ENCODE measurements at places on chromosomes 6 and 20.

- DNase-seq: no peak
These were observed 448.0 kb downstream of the EYS start for GRCh38 chr6:65259059-65259458.

DNA sequence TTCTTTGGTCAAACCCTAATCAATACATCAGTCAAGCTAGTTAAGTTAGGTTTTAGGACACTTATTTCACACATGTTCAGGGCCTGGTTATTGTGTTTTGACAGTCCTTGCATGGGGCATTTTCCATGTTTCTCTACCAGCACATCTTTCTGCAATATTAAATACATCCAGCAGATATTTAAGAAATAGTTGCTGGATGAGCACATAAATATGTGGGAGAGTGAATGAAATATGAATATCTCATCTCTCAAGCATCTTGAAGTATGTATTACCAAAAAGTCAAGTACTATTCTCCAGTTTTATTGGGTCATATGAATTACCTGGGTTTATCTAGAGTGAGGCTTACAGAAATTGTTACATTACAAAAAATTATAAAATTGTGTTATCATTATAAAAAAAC lies 621.9 kb upstream of the GJE1 start:
- no peak for DNase-seq

- DNase-seq: no peak
These were observed 113.1 kb downstream of the SYNDIG1 start for GRCh38 chr20:24582373-24583168.

DNA sequence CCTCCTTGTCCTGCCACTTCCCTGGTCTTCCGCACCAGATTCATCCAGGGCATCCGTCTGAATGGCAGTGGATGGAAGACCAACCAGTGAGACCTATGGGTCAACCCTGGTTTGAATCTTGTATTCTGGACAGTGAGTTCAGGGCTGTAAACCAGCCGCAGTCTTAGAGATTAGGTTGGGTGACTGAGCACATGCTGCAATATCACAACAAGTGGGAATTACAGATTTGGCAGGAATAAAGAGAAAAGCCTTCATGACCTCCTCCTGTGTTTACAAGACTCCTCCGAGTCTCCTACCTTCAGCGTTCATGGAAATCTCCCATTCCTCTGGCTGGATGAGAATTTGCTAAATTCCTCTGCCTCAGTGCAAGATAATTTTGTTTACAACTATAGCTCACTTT lies 9.9 kb downstream of the ECI2 start:
- no peak for DNase-seq

- no peak for DNase-seq
These were observed 30.9 kb upstream of the TULP1 start for GRCh38 chr6:35543459-35544193.

- DNase-seq: no peak
These were observed 336.1 kb upstream of the POU3F2 start for GRCh38 chr6:98498144-98498775.

DNA sequence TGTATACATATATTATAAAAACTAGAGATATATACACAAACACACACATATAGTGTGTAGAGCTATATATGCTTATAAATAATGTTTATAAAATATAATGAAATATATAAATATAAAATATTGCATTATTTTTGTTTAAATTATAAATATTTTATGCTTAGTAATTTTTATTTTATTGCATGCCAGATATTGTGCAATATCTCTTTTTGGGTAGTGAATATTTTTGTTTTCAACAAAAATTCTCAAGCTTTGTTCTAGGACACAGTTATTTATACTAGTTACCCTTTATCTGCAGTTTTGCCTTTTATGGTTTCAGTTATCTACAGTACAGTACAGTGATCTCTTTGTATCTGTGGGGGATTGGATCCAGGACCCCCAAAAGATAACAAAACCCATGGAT lies 52.2 kb downstream of the PFDN4 start:
- no peak for DNase-seq

DNA sequence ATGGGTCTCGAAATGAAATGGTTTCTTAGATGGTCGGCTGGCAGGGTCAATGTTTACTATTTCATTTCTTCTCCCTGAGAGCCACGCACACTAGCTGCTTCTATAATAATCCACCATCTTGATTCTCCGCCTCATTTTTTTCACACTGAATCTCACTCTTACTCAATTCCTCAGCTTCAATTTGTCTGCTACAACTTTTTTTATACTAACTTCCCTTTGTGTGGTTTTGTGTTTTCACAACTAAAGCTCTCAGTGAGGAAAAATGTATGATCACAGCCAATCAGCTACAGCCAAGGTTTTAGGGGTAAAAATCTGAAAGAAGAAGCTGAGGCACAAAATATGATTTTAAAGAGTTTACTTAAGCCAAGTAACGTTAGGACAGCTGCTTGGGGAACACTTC lies 1309.4 kb downstream of the EPHA7 start:
- DNase-seq: no peak

DNA sequence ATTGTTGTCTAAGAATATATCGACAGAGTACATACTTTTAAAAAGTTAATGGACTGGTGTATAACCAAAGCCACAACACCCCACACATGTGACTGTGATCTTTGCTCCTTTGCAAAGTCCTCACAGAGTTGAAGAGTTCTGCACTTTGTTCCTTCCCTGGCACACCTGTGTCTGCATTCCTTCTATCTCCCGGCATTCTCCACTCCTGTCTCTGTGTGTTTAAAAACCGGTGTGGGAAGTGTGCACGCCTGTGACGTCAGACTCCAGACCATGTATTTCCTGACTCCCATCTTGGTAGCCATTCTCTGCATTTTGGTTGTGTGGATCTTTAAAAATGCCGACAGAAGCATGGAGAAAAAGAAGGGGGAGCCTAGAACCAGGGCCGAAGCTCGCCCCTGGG lies at the start of gene IYD:
TSS of gene IYD (plus strand) at position 251 of the 400 bp plus-strand sequence. CDS start at position 271, 20 bp downstream.
- no peak for DNase-seq

DNA sequence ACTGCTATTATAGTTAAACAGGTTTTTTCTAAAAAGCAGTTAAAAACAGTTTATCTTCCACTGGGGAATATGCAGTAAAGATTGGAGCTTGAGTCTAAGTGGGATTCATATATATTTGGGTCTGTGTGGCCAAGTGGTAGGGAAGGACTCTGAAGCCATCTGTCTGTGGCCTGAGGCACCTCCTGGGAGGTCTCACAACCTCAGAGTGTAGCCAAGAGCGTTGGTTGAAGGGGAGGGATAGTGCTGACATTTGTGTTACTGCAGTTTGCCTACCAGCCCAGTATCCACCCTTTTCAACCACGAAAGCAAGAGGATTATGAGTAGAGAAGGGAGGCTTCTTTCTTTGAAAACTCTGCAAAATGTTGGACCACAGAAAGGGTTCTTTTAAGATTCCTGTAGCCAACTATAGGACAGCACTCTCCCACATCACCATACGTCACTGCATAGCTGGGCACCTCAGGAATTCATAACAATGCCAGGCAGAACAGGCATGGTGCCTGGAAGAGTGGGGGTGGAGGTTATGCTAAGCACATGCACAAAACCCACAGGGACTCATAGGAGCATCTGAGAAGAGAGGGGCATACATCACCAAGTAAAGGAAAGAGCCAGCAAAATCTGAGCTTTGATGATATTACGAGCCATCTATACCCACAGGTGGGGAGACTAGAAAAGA lies 90.5 kb upstream of the HEY2 start:
- DNase-seq: no peak

- no peak for DNase-seq
These were observed 1.7 kb downstream of the PCMT1 start for GRCh38 chr6:149751239-149751638.

- DNase-seq: no peak
These were observed 207.8 kb downstream of the KHDC1L start for GRCh38 chr6:73017476-73017875.

GRCh38 chr6:166078294-166078693 lies 89.4 kb downstream of the TBXT start:
- DNase-seq: no peak

- no peak for DNase-seq
These were observed 65.0 kb upstream of the SIRPA start for GRCh38 chr20:1830240-1830639.

DNA sequence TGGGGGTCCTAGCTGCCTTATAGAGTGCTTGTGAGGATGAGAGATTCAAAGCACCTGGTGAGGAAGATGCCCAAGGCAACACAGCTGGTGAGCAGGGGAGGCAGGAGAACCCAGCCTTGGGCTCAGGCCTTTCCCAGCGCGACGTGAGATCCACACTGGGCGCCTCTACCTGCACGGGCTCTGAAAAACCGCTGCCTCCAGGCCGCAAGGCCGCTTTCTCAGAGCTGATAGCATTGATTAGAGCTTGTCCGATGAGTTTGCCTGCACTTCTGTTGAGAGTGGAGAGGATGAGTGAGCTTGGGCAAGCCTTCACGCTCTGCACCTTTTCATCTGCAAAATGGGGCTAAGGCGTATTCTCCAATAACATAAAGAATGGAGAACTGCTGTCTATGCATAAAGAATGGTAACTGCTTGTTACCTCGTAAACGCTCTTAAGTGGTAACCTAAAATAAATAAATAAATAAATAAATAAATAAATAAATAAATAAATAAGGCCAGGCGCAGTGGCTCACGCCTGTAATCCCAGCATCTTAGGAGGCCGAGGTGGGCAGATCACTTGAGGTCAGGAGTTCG lies 916 bp downstream of the PABPC1L start:
- DNase-seq: no peak

GRCh38 chr6:41337709-41338108 lies 2.3 kb downstream of the NCR2 start:
- DNase-seq: no peak

- no peak for DNase-seq
These were observed 8.4 kb downstream of the STXBP5 start for GRCh38 chr6:147212622-147213021.

GRCh38 chr6:79127660-79128059 lies 49.6 kb upstream of the PHIP start:
- DNase-seq: no peak

DNA sequence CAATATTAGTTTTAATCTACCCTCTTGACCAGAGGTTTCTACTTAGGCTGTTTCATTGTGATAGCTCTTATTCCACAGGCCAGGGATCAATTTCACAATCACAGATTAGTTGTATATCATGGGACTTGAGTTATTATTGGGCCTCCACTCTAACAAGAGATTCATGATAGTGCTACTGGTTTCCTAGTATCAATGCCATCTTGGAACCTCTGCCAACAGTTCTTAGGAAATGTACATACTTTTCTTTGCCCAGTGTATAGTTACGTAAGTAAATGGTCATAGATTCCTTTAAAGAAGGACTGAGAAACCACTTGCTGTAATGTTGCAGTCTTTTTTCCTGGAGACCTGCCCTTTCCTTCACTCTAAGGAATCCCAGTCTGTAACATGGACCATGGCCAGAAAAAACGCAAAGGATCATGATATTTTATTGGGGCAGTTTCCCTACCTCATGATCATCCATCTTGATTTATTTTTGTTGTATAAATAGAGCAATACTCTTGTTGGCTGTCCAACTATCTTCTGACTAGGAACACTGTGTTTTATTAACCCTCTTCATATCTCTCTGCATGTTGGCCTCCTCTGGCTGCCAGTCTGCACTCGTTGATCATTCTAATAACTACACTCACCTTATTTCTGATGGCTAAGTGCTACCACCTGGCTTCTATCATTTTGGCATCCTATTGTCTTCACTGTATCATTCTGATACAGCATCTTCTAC lies 38.0 kb upstream of the VGLL2 start:
- DNase-seq: no peak

DNA sequence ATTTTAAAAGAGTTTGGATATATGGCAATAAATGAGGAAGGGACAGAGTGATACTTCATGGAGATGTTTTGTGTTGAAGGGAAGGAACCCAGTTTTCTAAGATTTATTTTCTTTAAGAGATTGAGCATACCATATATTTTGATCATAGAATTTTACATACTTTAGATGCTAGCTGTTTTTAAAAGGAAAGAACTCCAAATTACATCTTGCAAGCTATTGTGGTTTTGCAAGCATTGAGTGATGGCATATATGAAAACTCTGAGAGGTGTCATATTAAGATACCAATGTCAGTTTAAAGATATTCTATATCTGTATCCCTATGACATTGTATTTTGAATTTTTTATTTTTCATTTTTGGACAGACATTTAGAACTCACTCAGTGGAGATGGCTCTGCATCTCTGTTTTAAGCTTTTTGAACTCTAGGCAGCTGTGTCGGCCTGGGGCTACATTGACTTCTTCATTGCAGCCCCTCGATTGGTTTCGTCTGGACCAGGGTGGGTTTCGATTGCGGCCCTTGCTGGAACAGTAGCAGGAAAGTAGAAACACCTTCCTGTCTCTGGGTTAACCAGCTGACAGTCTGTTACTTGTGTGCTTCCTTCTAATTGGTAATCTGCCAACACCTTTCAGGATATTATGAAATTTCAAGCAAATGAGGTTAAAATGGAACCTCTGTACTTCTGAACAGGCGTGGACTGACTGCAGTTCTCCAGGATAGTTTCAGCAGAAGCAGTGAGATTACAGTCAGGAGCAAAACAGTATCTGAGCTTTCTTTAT lies 14.0 kb downstream of the IGF2R start:
- DNase-seq: no peak

DNA sequence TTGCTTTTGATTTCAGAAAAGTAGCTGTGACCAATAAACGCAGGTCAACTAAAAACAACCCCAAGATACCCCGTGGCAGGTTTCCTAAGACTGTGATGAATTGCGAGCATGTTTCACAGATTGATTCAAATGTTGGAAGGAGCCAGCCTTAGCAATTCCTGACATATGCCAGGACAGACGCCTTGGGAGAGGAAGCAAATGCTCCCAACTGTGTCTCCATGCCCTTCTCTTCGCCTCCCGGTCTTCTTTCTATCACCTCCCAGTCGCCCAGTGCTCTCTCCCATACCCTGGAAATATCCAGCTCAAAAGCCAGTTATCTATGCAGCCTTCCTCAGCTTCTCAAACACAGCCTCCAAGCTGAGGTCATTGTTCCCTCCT lies 32.0 kb downstream of the KIAA0319 start:
- no peak for DNase-seq

DNA sequence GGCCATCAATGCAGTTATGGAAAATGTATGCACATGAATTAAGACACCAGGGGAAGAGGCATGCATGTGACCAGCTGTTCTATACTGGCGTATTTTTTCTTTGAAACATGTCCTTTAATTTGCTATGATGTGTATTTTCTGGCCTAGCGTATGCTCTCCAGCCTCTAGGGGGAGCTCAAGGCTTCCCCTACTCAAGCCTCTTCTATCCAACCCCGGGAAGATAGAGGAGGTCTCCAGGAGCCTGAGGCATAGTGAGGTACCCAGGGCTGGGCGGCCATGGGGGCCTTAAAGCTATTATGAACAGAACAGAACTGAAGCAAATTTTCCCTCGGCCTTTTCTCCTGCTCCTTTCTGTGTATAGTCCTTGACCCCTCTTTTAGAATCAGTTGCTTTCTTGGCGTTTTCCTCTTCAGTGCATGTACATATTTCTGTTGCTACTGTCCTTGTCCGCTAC lies 528.9 kb downstream of the MAFB start:
- DNase-seq: no peak

- no peak for DNase-seq
These were observed 252.7 kb upstream of the POU3F2 start for GRCh38 chr6:98581705-98582104.

DNA sequence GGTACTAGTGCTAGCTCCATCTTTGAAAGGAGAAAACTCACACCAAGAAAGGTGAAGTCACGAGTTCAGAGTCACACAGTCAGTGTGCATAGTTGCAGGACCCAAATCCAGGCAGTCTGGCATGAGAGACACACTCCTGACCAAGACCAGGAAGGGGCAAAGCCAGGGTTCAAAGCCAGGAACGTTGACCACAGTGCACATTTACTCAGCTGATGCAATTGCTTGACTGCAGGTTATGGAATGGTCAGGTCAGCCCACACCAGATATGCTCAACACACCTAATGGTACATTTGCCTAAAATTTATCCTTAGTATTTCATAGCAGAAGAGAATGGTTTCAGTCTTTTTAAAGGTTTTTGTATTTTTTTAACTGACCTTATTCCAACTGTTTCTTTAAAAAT lies 37.7 kb downstream of the TGM6 start:
- DNase-seq: no peak
